ENCODE measurements at places on chromosomes 7 and 10. TPM values are rescaled to one million over a fixed set of nuclear protein-coding genes. Genes with fewer than 3 reads are reported as not detected.

TTYH3 gene
- total RNA-seq = 47.4 TPM

UCN3 gene
- not detected for total RNA-seq

CHAT gene
- total RNA-seq = not detected

FAM25C gene
- 8.0 TPM for total RNA-seq

Measured in airway epithelial cell (primary cell).